ENCODE measurements at places on chromosomes 12 and 14. TPM values are rescaled to one million over a fixed set of nuclear protein-coding genes. Genes with fewer than 3 reads are reported as not detected.

RERG gene
- total RNA-seq, result 5.9 TPM

SLC8A3 gene
- 1.5 TPM for total RNA-seq

KRT2 gene
- not detected for total RNA-seq

NPFF gene
- not detected for total RNA-seq

STAC3 gene
- total RNA-seq, result 3.6 TPM

RDH16 gene
- total RNA-seq, result 0.52 TPM

HPD gene
- total RNA-seq, result 2.8 TPM

TMEM253 gene
- total RNA-seq, result 4.3 TPM

Data from mucosa of gallbladder (tissue), 1 donor.